Lower lobe of right lung (tissue), 2 donors: ENCODE measurements at places on chromosomes 4 and X.

GRCh38 chr4:10629394-10629793, 55.2 kb downstream of the CLNK start:
- no peak for DNase-seq
- H3K36me3 ChIP-seq = no peaks in the 10 kb centered on the region
- H3K4me3 ChIP-seq = no peak overlapping the region
- H3K27ac ChIP-seq = no peak overlapping the region
- H3K27me3 ChIP-seq = no peaks in the 10 kb centered on the region

- no peak for DNase-seq
- H3K27ac ChIP-seq = no peak overlapping the region
- H3K4me1 ChIP-seq = peaks cover 4% of the 10 kb centered on the region
Measured at GRCh38 chr4:74202062-74202586, 44.2 kb downstream of the MTHFD2L start.

GRCh38 chrX:48714573-48714972, 18.0 kb downstream of the SUV39H1 start:
- H3K4me3 ChIP-seq = no peak overlapping the region
- H3K27me3 ChIP-seq = no peaks in the 10 kb centered on the region

- H3K27me3 ChIP-seq = no peaks in the 10 kb centered on the region
- H3K36me3 ChIP-seq = no peaks in the 10 kb centered on the region
- H3K4me3 ChIP-seq = no peak overlapping the region
- no peak overlapping the region for H3K27ac ChIP-seq
- no peak for DNase-seq
Measured at GRCh38 chr4:144518181-144518895, 127.6 kb upstream of the HHIP start.

GRCh38 chr4:186570193-186570996, 15.0 kb upstream of the MTNR1A start:
- H3K4me1 ChIP-seq = no peaks in the 10 kb centered on the region
- H3K27ac ChIP-seq = no peak overlapping the region
- no peaks in the 10 kb centered on the region for H3K27me3 ChIP-seq
- DNase-seq = no peak
